ENCODE measurements at places on chromosomes 3 and 15.

DNA sequence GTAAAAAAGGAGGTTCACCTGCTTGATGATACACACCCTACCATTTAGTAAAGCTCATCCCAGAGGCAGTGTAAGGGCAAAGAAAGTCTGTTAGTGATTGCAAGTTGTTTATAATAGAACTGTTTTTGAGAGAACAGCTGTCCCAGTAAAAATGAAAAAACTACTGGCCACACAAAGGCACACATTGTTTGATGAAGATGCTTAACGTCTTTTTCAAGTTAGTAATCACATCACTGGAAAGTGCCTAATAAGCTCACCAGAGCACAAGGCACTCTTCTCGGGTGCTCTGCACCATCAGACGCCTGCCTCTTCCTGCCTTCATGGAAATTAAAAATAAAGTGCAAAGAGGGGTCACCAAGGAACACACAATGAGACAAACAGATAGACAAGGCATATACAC, 186.9 kb downstream of the PDZRN3 start:
- DNase-seq: no peak

- DNase-seq: no peak
Measured at GRCh38 chr15:43402255-43402654, 31.4 kb downstream of the TUBGCP4 start.

- no peak for DNase-seq
Measured at GRCh38 chr15:77305953-77306352, 114.0 kb downstream of the PEAK1 start.

DNA sequence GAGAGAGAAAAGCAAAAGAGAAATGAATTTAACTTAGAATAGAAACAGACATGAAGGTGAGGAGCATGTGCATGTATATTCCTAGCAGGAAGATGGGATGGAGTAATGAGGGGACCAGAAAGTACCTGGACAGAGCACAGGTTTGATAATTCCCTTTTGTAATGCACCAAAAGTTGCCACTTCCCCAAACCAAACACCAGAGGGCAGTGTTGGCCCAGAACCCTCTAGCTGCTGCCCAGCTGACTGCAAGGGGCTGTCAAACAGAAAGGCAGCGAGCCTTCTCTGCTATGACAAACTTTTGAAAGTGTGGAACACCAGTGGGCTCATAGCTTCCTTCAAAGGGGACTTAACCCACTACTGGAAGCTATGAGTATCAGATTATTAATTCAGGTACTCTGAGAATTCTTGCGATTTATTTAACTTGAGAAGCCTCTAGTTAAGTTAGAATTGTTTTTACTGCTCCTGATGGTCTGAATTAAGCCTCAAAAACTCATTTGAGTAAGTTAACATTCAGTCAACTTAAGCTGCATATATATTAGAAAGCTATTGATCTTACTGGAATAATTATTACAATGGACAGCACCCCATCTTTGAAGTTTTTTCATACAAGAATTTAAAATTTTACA, 234.9 kb downstream of the NEK10 start:
- DNase-seq: peak; percentile 37

DNA sequence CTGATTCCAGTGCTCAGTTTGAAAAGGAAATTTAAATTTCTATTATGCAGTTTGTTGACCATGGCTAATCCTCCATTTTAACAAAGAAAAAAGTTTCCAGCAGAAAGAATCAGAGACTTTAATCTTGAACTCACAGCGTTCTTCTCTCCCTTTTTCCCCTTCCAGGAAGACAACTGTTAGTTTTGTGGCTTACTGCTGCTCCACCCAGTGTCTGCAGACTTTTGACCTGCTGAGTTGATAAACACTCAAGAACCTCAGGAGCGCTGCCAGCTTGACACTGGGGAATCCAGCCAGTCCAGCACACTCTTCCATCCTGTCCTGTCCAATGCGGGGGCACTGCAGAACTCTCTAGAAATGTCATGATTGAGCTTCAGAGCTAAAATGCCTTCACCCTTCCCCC, 134.6 kb downstream of the LRRC28 start:
- no peak for DNase-seq

DNA sequence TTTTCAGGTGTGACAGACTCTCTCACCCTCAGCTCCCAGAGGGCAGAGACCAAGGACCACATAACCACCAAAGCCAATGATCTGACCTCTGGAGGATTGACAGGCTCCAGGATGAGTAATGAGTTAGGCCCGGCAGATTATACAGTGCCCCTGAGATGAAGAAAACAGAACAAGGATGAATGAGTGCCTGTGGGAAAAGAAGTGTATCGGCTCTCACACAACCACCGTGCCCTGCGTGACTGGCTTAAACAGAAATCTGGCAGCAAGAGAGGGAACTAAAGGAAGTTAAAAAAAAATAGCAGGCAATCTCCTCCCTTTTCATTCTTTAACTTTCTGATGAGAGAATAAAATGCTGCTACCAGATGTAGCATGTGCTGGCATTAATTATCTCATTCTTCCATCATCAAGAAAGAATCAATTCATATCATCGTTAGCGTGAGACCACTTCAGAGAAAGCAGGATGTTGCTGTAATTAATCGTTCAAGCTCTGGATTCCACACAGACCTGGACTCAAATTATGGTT, 227.5 kb upstream of the COL8A1 start:
- no peak for DNase-seq

DNA sequence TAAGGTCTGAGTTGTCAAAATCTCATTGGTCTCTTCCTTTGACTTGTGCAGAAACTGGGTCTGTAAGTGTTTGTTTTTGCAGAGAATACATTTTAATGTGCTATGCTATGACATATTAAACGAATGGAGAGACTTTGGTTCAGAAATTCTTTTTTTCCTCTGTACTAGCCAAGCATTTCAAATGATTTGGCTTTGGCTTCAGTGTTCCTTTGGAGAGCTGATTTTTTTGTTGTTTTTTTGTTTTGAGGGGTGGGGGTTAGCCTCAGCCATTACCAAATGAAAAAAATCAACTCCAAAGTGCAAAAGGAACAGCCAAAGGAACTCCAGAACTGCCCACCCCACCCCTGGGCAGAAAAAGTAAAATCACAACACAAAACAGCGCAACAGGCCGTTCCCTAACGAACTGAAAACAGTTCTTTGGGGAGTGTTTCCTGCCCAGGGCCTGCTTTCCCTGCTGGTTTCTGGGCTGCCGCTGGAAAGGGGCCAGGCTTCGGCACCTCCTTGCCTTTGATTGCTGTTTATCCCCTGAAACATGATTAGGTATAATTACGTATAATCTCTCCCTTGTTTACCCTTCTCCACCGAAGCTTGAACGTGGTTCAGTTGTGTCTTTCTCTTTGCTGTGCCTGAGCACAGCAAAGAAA, 57.6 kb upstream of the NEO1 start:
- no peak for DNase-seq

GRCh38 chr3:71433631-71434030, 149.9 kb downstream of the FOXP1 start:
- no peak for DNase-seq

GRCh38 chr15:65595960-65596359, 15.0 kb downstream of the INTS14 start:
- no peak for DNase-seq

DNA sequence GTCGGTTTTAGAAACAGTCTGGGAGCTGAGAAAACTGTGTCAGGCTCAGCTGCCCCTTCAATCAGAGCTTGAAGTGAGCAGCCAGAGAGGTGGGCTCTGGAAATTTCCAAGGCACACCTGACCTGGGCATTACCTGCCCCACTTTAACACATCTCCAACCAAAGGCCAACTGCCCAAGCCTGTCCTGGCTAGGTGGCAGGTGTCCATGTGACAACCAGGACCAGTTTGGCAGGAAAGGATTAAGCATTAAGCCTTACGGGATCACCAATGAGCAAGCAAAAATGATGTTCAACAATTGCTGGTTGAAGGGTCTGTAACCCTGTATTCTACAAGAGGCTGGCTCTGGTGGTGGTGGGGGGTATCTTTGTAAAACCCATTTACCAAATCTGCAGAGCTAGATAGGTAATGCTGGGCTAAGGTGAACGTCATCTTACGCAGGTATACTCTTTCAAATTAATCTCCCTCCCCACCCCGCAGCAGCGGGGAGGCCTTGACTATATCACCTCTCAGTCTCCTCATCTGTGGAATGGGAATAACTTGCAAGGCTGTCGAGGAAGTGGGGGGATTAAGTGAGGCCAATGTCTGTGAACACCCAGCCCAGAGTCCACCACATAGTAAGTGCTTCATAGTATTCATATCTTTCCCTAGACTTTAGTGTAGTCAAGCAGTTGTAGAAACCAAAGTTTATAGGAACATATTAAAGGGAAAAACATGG, 183.2 kb downstream of the MEGF11 start:
- no peak for DNase-seq

DNA sequence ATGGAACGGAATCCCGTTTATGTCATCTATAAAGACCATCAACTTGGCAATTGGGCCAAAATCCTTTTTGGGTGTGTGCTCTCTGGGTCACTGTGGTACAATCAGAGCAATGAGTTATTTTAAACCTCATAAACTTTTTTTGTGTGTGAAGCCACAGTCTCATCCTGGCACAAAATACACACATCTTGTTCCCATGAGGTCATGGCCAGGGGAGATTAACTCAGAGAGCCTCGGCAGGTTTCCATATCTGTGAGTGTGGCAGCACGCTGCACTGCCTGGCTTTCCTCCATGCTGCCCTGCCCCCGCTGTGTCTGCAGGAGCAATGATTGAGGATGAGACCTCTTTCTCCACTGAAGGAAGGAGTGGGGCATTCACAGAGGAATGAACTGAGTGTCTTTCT, 54.0 kb upstream of the DLG1 start:
- no peak for DNase-seq

GRCh38 chr15:99580076-99580475, 14.3 kb downstream of the MEF2A start:
- no peak for DNase-seq

DNA sequence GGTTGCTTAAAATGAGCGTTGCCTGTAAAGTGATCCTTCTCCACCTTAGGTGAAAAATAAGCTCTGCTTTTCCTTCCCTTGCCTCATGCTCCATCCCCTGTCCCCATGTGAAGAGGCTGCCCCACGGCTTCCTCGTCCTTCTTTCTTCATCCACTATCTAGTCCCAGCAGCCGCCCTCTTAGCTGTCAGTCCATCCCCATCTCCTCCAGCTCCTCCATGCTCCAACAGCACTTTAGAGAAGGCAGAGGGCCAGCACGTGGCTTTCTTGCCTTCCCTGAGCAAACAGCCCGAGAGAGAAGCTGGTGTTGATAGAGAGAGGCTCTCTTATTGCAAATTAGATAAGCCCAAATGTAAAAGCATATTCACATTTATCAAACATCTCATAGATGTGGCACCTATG, 9.0 kb upstream of the TMEM41A start:
- DNase-seq: no peak

- DNase-seq: no peak
Measured at GRCh38 chr3:167895684-167896083, 160.2 kb downstream of the SERPINI1 start.

- no peak for DNase-seq
Measured at GRCh38 chr15:81950841-81951414, 94.9 kb downstream of the MEX3B start.

DNA sequence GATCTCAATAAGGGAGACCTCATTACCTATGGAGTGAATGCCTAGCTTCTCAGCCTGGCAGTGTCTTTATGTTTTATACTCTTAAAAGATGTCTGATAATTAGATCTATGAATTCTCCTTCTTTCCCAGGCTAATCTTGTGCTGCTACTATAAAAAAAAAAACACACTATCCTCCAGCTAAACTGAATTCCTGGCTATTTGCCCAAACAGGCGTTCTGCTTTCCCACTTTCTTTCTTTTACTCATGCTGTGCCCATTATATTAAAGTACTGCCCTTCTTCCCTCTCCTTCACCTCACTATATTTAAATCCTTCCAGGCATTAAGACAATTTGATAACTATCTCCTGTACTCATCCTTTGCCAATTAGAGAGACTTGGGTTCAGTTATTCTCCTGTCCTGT, 1134.9 kb downstream of the ROBO2 start:
- DNase-seq: no peak

DNA sequence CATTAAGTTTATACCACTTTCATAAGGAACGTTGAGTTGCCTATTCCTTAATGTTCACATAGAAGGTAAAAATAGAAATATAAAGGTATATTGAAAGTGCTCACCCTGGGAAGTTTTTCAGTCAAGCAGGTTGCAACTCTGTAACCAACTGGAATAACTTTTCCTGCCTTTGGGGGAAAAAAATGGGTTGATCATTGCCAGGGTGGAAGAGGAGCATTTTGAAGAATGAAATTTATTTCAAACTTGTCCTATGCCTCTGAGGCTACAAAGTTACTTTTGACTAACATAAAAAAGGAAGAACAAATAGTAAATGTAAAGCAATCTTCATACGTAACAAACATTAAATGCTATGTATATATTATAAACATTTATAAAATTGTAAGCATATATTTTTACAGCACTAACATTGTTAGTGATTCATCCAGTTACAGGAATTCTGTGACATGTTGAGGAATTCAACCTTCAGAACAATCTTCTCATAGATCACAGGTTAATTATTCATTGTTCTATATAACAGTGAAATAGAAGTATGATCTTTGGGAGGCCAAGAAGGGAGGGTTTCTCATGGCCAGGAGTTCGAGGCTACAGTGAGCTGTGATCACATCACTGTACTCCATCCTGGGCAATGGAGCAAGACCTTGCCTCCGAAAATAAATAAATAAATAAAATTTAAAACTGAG, 13.5 kb downstream of the EFHB start:
- no peak for DNase-seq

GRCh38 chr3:155327871-155328270, 34.4 kb upstream of the STRIT1 start:
- no peak for DNase-seq

DNA sequence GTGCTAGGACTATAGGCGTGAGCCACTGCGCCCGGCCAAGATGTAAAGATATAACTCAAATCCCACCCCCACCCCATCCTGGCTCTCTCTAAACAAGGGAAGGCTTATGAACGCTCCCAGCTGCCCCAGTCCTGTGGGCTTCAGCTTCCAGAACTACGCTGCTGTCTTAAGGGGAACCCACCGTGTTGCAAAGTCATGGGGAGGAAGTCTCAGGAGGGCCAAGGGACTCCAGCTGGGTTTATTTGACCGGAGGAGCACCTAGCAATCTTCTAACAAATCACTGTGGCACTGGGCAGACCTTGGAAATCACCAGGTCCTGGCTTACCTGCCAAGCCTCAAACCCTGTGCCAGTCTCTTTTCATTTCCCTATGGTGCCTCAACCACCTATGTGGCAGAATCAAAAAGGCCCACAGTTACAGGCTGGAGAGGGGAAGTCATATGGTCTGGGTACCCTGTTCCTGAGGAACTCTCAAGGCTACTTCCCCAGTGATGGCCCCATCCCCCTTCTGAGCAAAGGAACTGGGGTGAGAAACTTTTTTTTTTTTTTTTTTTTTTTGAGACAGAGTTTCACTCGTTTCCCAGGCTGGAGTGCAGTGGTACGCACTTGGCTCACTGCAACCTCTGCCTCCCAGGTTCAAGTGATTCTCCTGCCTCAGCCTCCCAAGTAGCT, 83.4 kb downstream of the RBPMS2 start:
- no peak for DNase-seq

GRCh38 chr3:137062250-137062649, 104.5 kb downstream of the IL20RB start:
- DNase-seq: no peak

DNA sequence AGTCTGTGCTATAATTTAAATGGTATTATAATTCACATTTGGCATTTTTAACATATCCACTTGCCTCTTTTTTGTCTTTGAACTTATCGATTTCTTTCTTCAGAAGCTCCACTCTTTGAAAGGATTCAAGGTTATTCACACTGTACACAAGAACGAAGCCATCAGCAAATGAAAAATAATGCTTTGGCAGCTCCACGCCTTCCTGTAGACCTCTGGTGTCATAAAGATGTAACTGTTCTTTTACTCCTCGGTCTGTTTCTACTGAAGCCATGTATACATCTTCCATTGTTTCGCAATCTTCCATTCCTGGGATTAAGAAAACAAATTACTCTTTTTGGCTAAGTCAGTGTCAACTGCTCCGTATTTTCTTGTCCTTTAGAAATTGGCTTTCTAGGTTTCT, 16.0 kb downstream of the NKIRAS1 start:
- DNase-seq: no peak

All from stimulated activated CD8-positive, alpha-beta memory T cell treated with anti-CD3 and anti-CD28 coated beads, Interleukin-4, amount 100 ng/mL, for 4 hours (primary cell).